ENCODE measurements at places on chromosomes 6 and 20.

- no peak for DNase-seq
These were observed 337.4 kb upstream of the PRDM1 start for GRCh38 chr6:105748737-105749161.

DNA sequence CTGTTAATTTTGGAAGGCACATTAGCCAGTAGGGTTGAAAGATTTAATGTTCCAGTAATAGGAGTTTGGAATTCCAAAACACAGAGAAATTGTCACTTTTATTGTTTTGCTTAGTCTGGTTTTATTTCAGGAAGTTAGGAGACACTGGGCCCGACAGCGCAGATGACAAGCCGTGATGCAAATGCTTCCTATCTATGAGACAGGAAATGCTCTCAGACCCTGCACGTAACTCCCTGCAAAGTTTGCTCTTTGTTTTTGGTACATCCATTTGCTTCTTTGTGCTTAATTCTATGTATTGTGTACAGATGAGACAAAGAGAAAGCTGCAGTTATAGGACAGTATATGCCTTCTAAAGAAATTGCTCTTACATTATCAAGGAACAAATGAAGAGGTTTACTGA, 201.6 kb upstream of the SGK1 start:
- DNase-seq: no peak

- no peak for DNase-seq
These were observed 42.2 kb downstream of the CD164 start for GRCh38 chr6:109339906-109340678.

- no peak for DNase-seq
These were observed 134.5 kb downstream of the VEGFA start for GRCh38 chr6:43904311-43905123.

GRCh38 chr6:34610819-34611477, 54.8 kb upstream of the SPDEF start:
- DNase-seq: no peak

DNA sequence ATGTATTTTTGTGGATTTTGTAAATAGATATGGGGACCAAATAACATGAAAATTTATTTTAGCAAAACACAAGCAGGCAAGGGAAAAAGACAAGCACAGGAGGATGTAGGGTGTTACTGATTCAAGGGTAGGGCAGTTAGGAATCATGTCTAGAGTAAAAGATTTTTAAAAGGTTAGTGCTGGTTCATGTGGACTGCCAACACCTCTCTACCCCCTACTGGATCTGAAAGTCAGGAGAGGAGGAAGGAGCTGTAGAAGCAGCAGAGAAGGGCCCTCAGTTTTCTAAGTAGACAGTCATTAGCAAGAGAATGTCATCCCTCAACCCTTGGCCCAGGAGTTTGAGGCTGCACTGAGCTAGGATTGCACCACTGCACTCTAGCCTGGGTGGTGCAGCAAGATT, 95.2 kb downstream of the RREB1 start:
- DNase-seq: no peak

DNA sequence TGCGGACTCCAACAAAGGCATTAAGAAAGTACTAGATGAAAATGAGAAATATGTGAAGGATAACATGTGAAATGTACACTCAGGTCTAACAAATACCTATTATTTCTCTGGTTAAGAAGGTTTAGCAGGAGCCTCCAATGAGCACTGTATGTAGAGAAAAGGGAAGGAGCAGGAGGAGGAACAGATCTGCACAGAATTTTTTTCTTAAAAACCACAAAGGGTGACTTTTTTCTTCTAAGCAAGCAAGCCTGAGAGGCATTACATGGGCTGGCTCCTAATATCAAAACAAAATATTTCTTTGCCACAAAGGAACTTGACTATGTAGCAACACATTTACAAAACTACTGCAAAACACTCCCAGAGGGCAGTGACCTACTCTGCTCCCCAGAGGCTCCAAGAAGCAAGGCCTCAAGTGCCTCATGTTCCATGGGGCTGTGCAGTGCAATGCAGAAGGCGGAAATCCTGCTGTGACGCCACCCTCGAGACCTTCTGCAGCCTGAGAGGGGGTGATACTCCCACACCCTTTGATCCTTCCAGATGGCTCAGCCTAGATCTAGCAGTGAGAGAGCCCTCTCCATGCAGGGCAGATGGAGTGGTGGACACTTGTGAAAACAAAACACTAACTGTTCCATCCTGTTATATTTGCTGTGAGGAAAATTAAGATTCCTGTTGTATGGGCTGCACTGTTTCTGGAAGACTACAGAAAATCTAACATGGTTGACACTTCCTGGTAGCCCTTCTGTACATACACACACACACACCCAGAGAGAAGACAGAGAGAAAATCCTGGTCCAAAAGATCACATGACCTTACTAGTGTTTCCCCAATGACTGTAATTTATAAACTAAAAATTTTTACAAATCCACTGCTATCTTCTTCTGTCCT, 36.0 kb upstream of the SMIM29 start:
- no peak for DNase-seq

DNA sequence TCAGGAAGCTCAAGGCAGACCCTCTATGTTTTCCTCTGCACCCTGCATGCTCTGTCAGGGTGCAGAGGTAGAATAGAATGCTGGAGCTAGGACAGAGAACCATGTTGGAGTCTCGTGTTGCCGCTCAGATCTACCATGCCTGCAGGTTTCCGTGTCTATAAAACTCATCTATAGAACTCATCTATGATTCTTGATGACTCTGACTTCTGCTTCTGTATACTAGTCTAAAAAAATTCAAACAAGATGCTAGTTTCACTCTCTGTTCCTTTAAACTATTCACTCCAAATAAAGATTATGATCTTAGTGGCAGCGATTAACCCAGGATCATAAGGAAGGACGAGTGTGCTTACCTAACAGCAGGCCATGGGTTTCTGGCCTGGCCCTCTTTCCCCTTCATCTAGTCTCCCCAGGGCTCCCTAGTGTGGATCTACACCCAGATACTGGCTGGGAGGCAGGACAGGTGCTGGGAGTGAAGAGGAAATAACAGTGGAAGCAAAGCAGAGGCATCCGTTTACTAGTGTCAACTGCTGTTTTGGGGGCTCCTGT, 162.7 kb upstream of the SUPT3H start:
- DNase-seq: no peak

GRCh38 chr20:56328861-56329260, 29.9 kb upstream of the FAM210B start:
- no peak for DNase-seq

- DNase-seq: no peak
These were observed 70.3 kb upstream of the DSP start for GRCh38 chr6:7471171-7471570.

GRCh38 chr6:137581019-137581707, 87.0 kb upstream of the OLIG3 start:
- no peak for DNase-seq

DNA sequence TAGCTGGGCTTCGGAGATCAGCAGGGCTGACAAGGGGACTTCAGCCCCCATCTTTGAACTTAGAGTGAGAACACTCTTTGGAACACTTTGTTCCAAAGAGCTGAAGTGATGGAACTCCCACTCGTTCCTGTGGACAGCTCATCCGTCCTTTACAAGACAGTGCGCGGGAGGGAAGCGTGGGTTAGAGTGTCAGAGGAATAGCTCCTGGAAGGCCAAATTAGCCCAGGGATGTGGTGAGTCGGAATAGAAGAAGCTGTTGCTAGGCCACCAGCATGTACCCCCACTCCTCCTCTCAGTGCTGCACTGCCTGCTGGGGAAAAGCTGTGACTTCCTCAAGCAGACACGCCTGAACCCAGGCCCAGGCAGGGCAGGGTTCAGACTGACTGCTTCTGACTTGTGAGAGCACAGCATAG, 1.7 kb downstream of the SDCBP2 start:
- no peak for DNase-seq

All from NCI-H2107 (cell line).